Activated CD4-positive, alpha-beta T cell treated with anti-CD3 and anti-CD28 coated beads, Interleukin-2, amount 10 ng/mL, durations not matched to agents 7 days and 5 days (primary cell): ENCODE measurements at places on chromosomes 4 and X.
A peak's percentile ranks its signal among the peaks of the same experiment; 100 is the strongest.

GRCh38 chrX:42976746-42977366 lies 198.9 kb upstream of the PPP1R2C start:
- DNase-seq = no peak

GRCh38 chrX:153926858-153927671 lies 1.0 kb upstream of the ARHGAP4 start:
- DNase-seq = peak; percentile 83

DNA sequence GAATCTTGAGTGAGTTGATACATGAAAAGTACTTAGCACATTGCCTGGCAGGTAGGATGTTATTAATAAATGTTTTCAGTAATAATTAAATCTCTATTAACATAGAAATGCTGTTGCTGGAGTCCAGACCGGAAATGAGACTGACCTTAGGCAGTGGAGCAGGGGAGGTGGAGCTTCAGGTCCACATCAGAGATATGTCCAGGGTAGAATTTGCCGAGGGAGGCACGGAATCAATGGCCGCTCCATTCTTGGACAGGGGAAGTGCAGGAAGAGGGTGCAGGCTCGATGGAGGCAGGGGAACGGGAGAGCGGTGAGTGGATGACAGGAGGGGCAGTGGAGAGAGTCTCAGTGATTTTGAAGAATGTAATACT lies 107.3 kb downstream of the GATB start:
- DNase-seq = no peak

DNA sequence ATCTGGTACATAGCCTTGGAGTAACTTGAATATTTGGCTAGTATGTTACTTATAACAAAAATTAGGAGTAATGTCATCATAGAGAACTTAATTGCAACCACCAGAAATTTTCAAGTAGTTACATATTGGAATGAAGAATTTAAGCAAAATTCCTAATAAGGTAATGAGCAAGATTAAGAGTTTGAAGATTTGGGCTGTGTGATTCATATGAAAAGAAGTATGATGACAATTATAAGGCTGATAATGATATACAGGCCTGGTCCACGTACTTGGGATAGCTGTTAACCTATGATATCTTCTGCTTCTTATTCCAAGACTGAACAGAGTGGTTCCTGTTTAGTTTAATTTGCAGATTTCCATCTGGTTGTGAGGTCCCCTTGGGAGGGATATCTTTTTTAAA lies 463.9 kb downstream of the RAPGEF2 start:
- DNase-seq = no peak

- no peak for DNase-seq
Observed at GRCh38 chrX:71629467-71629866, 11.2 kb upstream of the CXCR3 start.

DNA sequence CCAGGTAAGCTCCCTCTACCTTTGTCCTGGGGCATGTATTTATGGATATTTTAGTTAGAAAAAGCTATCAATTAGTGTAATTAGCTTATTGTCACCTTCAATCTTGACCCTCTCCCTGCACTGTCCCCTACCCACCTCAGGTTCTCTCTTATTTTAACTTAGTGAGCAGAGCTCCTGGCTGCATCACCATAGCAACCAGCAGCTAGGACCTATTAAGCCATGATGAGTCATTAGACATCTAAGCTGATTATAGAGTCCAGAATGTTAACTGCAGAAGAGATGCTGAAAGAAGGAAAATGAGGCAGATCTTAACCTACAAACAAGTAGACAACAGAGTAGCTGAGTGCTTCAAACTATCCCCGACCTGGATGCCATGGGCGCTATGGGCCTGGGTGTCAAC lies 36.6 kb downstream of the MAGEE2 start:
- DNase-seq = no peak

GRCh38 chr4:31445526-31445925 lies 725.4 kb downstream of the PCDH7 start:
- no peak for DNase-seq

GRCh38 chr4:108247387-108248049 lies 78.8 kb upstream of the LEF1 start:
- DNase-seq = no peak
